ENCODE measurements at places on chromosomes 16 and 17. TPM values are rescaled to one million over a fixed set of nuclear protein-coding genes. Genes with fewer than 3 reads are reported as not detected.

DNA sequence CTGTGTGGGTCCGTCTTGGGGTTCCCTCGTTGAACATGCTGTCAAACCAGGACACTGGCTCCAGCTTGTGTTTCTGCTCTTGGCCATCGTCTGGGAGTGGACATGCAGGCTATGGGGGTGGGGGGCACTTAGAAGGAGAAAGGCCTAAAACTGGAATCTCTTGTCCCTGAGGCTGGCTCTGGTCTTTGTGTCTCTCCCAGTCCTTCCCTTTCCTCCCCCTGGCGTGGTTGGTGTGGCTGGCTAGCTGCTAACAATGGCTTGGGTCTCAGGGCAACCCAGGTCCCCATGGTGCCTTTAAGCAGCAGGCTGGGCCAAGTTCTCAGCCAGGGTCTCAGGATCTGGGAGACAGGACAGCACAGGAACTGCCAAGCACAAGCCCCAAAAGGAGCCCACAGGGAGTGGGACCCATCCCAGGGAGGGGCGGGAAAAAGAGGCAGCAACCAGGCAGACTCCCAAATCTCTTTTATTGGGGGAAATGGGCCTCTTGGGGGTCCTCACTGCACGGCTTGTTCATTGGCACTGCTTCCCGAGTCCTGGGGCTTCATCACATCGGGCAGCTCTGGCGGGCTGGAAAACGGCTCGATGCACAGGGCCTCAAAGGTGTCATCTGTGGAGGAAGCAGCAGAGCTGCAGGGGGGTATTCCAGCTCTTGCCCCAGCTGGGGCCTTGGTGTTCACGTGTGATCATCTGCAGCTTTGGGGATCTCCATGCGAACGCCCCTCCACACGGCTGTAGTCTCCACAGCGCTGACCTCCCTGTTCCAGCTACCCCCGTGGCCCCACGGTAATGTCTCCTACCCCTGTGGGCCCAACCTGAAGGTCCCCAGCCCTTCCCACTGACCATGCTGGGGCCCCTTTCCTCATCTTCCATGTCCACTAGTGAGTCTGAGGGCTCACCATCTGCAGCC is 5.3 kb downstream of the ELOB start:
- no peak for DNase-seq

- DNase-seq: no peak
Measured at GRCh38 chr17:64218066-64218465, 45.0 kb downstream of the TEX2 start.

The C16orf92 gene
- not detected for total RNA-seq

The HLF gene
- 36.3 TPM for total RNA-seq

The TK1 gene
- total RNA-seq: 6.3 TPM

The C1QL1 gene
- total RNA-seq: not detected

The IL21R gene
- 0.25 TPM for total RNA-seq

The ATP2A3 gene
- total RNA-seq: 61.7 TPM

The PTX4 gene
- not detected for total RNA-seq
